ENCODE measurements at places on chromosomes 6 and 20. TPM values are rescaled to one million over a fixed set of nuclear protein-coding genes. Genes with fewer than 3 reads are reported as not detected.

DEFB118 gene
- not detected for total RNA-seq

- no peak for DNase-seq
- no peaks in the 10 kb centered on the region for H3K27me3 ChIP-seq
- no peaks in the 10 kb centered on the region for H3K36me3 ChIP-seq
- no peaks in the 10 kb centered on the region for H3K4me1 ChIP-seq
- H3K27ac ChIP-seq = no peak overlapping the region
Measured at GRCh38 chr6:168393126-168393870, 47.7 kb upstream of the SMOC2 start.

GRCh38 chr6:118618676-118619377 is 32.6 kb downstream of the CEP85L start:
- no peaks in the 10 kb centered on the region for H3K27me3 ChIP-seq
- H3K4me1 ChIP-seq = no peaks in the 10 kb centered on the region
- DNase-seq = peak; percentile 72
- no peak overlapping the region for H3K4me3 ChIP-seq
- H3K27ac ChIP-seq = no peak overlapping the region

DNA sequence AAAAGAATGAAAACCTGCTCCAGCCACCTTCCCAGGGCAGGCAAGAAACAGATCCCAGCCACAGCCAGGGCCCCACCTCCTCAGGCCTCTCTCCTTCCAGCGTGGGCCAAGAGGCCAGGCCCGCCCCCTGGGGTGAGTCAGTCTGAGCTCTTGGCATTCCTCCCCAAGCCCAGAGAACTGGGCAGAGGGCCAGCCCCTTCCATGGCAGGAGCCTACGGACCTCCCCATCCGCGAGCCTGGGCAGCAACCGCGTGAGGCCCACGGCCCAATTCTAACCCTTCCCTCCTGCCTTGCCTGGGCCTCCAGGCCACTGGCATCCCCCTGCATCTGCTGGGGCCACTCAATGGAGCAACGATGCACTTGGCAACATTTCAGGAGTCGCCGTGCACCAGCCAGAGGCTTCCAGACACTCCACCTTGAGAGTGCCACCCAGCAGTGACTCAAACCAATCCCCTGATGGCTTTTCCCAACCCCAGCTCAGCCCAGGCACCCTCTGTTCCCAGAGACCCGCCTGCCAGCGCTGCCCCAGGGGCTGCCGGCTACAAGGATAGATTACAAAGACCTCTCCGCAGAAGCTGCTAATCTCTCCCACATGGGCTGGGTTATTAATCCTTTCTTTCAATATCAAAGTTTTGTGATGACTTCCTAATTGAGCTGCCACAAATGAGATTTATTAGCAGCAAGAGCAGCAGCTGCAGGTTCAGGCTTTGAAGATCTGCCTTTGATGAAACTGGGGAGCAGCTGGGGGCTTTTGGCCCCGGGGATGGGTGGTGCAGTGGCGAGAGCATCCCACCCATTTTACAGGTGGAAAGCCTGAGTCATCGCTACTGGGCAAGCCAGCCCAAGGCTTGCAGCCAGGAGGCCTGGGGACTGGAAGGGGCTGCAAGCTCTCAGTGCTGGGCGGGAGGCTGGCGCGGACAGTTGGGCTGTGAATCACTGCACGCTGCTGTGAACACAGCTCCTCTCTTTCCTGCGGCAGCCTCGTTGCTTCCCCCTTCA is 85.7 kb downstream of the NFATC2 start:
- peak overlapping the region; percentile 67 for H3K27ac ChIP-seq
- peak; percentile 95 for DNase-seq
- H3K4me3 ChIP-seq = no peak overlapping the region
- H3K4me1 ChIP-seq = no peaks in the 10 kb centered on the region

DNA sequence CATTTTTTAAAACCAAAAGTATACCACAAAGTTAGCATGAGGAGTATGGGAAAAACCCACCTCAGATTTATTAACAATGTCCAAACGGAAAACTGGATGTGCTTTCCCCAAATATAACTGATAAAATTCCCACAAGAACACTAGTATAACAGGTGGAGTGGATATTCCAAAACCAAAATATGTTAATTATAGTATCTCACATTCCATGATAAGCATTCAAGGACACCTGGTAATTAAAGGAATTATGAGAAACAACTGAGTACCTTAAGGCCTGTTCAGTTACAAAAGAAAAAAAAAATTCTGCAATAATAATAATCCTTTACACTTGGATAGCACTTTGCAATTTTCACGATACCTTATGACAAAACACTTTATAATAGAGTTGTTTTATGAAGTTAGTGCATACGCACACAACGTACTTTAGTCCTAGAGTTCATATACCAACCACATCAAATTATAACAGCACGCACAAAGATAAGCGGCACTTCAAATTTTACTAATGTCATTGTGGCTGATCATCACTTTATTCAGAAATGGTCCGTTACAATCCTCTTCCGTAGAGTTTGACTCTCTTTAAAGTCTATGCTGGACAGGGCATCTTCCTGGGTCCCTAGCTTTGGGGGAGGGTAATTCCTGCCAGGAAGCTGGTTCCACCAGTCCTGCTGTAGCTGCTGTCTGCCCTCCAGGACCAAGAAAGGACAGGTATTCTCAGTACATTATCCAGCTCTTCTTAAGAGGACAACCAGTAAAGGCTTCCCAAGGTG is 1.7 kb downstream of the CDK19 start:
- no peaks in the 10 kb centered on the region for H3K27me3 ChIP-seq
- H3K27ac ChIP-seq = peak overlapping the region; percentile 94
- peaks cover 16% of the 10 kb centered on the region for H3K4me1 ChIP-seq
- H3K4me3 ChIP-seq = peak overlapping the region; percentile 86

DNA sequence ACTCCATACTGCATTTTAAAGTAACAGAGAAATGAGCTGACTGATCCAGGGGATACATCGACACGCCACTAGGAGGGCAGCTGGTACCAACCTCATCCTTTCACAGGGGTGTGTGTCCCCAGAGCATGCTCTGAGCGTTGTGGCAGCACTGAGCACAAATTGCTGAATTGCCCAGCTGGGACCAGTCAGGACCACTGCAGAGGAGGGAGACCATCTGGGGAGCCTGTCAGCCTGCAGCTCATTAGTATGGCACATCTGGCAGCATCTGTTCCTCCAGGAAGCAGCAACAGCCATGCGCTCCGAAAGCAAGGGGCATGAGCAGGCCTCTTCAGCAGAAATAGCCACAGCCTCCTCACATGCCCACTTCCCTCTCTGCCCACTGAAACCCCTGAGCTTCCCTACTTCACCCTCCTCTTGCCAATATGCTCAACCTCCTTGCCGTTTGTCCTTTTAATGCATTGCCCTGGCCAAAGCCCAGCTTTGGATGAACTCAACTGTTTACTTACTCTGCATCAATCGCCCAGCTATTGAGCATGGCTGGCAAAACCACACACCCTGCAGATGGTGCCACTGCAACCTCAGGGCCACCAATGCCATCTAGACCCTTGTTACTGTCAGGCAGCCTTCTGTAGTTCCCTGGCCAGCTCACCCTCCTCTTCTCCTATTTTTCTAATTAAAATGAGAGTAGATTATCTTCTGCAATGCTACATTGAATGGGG is 77.6 kb upstream of the NEDD9 start:
- no peaks in the 10 kb centered on the region for H3K4me1 ChIP-seq
- no peaks in the 10 kb centered on the region for H3K27me3 ChIP-seq
- H3K36me3 ChIP-seq = no peaks in the 10 kb centered on the region
- no peak overlapping the region for H3K4me3 ChIP-seq

GRCh38 chr6:1747531-1747930 is 137.8 kb downstream of the FOXC1 start:
- H3K4me3 ChIP-seq = no peak overlapping the region
- no peaks in the 10 kb centered on the region for H3K27me3 ChIP-seq
- H3K36me3 ChIP-seq = no peaks in the 10 kb centered on the region

HLA-DRB5 gene
- total RNA-seq = 1.7 TPM

GRCh38 chr20:23399568-23400241 is 21.6 kb downstream of the NAPB start:
- H3K27ac ChIP-seq = no peak overlapping the region
- no peak overlapping the region for H3K4me3 ChIP-seq
- peaks cover 6% of the 10 kb centered on the region for H3K36me3 ChIP-seq
- no peak for DNase-seq
- peaks cover 31% of the 10 kb centered on the region for H3K4me1 ChIP-seq
- no peaks in the 10 kb centered on the region for H3K27me3 ChIP-seq

MUC22 gene
- not detected for total RNA-seq

PDE10A gene
- total RNA-seq = 4.3 TPM

DNA sequence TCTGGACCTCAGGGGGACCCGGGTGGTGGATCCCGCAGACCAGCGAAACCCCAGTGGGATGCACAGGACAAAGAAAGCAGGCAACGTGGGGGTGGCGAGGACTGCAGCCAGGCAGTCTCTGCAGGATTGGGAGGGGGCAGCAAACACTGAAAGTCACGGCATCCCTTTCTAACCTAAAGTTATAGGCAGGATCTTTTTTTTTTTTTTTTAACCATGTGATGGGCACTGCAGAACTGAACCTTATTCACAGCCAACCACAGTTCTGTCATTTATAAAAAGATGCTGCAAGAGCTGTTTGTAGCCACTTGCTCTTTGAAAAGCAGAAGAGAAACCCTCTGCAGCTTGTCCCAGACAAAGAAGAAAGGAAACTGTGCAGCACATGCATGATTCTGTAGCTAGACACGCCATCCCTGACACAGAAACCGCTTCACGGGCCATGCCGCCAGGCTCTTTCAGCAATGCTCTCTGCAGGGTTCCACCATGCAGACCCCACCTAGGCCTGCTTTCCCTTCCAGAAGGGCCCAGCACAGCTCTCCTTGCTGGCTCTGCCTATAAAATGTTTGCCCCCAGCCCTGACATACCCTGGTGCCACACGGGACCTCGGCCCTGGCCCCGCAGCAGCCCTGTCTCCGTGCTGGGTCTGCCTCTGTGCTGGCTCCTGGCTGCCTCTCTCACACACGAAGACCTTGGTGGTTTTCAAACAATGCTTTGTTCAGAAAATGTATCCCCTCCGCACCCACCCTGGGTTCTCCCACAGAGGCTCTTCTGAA is 70.8 kb downstream of the PYGB start:
- H3K27me3 ChIP-seq = no peaks in the 10 kb centered on the region
- H3K36me3 ChIP-seq = peaks cover 9% of the 10 kb centered on the region
- no peak overlapping the region for H3K4me3 ChIP-seq
- no peak overlapping the region for H3K27ac ChIP-seq
- no peaks in the 10 kb centered on the region for H3K4me1 ChIP-seq
- no peak for DNase-seq

DNA sequence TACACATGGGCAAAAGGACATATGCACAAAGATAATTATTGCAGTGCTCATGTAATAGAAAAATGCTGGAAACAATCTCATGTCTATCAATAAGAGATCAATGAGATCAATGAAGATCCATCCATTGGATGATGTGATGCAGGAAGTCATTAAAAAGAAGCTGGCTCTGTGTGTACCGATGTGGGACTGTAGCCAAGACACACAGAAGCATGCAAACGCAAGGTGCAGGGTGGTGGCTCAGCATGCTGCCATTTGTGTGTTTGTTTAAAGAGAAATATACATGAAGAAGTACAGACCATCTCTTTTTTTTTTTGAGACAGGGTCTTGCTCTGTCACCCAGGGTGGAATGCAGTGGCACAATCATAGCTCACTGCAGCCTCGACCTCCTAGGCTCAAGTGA is 33.1 kb upstream of the KCNB1 start:
- no peak overlapping the region for H3K27ac ChIP-seq
- H3K27me3 ChIP-seq = no peaks in the 10 kb centered on the region
- H3K4me1 ChIP-seq = no peaks in the 10 kb centered on the region

UBD gene
- not detected for total RNA-seq

- no peaks in the 10 kb centered on the region for H3K27me3 ChIP-seq
- no peaks in the 10 kb centered on the region for H3K4me1 ChIP-seq
- H3K27ac ChIP-seq = no peak overlapping the region
Measured at GRCh38 chr6:32835167-32835893, 3.2 kb downstream of the TAP2 start.

DNA sequence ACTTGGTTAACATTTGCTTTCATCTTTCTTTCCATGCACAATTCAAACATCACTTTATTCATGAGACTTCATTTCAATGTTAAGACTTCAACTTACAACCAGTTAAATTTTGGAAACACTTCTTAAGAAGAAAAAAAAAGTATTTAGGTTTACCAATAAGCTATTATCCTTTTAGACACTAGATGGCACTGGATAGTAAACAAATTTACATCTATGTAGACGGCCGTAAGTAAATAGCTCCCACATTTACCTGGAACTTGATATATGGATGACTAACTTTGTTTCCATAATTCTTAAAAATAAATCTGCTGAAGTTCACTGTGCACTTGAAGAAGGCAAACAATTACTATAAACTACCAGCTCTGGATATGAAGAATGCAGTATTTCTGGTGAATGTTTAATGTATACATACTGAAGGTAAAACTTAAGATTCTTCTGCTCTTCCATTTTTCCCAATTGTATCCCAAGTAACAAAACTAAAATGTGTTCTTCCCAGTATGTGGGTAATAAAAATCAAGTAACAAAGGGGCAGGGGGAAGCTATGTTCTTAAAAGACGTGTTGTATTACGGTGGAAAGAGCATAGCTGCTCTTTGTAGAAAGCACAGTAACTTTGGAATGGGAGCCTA is 130.6 kb upstream of the C6orf118 start:
- H3K4me3 ChIP-seq = no peak overlapping the region
- H3K36me3 ChIP-seq = no peaks in the 10 kb centered on the region
- H3K27ac ChIP-seq = no peak overlapping the region
- DNase-seq = no peak

DNA sequence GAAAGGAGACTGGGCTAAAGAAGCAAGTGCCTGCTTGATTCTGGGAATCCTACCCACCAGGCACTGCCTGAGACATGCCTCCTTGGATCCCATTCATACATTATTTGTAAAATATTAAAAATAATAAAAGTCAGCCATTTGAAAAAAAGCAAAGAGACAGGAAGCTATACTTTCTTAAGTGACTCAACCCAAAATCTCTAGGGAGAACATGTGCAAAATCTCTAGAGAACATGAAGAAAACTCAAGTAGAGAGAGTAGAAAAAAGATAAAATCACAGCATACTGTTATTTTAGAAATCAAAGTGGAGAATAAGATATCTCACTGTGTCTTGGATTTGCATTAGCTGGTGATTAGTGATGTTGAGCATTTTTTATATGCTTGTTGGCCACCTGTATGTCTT is 197.2 kb upstream of the GGTLC1 start:
- DNase-seq = no peak
- H3K27ac ChIP-seq = no peak overlapping the region
- H3K27me3 ChIP-seq = no peaks in the 10 kb centered on the region
- no peaks in the 10 kb centered on the region for H3K36me3 ChIP-seq

DNA sequence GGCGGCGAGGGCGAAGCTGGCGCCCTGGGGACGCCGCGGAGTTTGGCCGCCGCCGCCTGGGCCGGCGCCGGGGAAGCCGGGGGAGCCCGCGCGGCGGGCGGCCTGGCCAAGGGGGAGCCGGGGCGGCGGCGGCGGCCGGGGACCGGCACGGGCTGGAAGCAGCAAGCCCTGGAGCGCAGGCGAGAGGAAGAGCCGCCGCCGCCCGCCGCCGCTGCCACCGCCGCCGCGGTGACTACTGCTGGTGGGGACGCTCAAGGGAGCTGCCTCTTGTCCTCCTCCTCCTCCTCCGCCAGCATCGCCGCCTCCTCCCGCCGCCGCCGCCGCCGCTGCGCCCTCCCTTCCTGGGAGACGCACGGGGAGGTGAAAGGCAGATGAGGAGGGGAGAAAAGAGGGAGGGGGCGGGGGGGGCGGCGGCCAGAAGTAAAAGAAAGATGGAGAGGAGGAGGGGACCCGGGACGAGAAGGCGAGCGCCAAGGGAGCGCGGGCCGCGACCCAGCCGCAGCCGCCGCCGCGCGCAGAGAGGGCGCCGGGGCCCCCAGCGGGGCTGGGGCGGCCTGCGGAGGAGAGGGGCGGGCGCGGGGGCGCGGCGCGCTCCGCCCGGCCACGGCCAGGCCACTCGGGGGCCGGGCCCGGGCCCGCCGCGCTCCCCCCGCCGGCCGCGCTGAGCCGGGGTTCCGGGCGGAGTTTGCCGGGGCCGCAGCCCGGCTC is 846 bp downstream of the PDE10A start:
- no peaks in the 10 kb centered on the region for H3K36me3 ChIP-seq
- DNase-seq = no peak
- peak overlapping the region; percentile 72 for H3K27ac ChIP-seq
- H3K27me3 ChIP-seq = peaks cover 14% of the 10 kb centered on the region

All from right atrium auricular region (tissue), 2 donors.